Cerebellar nuclear complex (tissue), 1 donor: ENCODE measurements at places on chromosomes 3 and 15.

GRCh38 chr3:53616321-53616720 is 121.9 kb downstream of the CACNA1D start:
- DNase-seq: no peak

DNA sequence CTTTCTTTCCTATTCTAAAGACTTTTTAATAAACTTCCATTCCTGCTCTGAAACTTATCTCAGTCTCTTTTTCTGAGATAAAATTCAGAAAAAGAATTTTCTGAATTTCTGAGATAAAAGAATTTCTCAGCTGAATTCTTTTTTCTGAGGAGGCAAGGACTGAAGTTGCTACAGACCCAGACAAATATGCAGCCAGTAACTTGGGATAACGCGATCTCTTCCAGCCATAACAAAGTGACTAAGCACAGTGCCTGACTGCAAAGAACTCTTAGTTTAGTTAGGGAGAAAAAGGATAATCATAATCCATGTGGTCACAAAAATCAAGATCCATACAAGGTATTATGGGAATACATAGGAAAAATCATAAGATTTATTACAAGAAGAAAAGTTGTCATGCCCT is 222.0 kb upstream of the GAP43 start:
- no peak for DNase-seq

- no peak for DNase-seq
Observed at GRCh38 chr15:33226559-33227181, 32.2 kb upstream of the FMN1 start.

DNA sequence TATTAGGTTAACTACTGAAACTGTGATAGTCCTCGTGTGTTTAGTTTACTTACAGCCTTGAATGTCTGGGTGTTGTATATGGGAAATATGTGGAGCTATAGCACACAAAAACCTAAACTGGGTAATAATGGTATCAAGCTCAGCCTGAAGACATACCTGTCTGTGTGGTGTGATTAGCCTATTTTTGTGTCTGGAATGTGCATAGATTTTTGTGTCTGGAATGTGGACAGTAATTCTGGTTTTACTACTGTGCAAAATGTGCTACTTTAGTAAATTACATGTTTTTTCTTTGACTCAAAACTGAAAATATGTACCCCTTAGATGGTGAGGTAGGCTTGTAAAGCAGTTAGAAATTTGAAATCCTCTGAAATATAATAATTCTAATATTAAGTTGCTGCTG is 43.5 kb downstream of the CHD2 start:
- DNase-seq: no peak

DNA sequence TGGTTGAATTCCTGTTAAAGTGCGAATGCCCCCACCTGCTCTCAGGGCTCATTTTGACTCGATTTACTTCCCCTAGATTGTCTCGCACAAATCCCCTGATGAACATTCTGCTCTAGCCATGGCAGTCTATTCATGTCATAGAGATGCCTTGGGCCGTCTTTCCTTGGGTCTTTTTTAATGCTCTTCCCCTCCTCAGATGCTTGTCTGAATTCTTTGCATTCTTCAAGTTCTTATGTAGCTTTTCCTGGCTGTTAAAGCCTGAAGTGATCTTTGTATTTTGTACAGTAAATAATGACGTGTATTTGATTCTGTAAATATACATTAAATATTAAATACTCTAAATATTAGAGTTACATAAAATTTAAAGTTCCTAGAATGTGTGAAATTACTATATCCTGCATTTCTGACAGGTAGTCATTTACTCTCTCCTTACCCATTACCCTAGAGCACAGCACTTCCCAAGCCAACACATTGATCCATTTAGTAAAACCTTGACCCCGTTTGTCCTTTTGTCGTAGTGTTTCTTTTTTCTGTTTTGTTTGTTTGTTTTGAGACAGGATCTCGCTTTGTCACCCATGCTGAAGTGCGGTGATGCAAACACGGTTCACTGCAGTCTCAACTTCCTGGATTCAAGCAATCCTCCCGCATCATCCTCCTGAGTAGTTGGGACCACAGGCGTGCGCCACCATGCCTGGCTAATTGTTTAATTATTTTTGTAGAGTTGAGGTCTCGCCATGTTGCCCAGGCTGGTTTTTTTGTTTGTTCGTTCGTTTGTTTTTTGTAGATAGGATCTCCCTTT is 47.9 kb downstream of the YEATS2 start:
- no peak for DNase-seq

DNA sequence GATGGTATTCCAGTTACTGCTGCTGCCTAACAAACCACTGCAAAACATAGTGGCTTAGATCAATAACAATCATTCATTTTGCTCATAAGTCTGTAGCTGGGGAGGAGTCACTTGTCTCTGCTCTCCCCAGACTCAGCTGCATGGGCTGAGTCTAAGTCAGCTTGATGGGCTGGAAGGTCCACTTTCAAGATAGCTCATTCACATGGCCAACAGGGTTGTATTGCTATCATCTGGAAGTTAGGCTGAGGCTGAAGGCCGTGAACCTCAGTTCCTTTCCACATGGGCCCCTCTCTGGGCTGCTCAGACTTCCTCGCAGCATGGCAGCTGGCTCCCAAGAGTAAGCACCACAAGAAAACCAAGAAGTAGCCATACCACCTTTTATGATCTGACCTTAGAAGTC is 28.7 kb upstream of the BFSP2 start:
- DNase-seq: no peak

GRCh38 chr15:79526376-79526775 is 94.2 kb downstream of the MINAR1 start:
- DNase-seq: no peak

DNA sequence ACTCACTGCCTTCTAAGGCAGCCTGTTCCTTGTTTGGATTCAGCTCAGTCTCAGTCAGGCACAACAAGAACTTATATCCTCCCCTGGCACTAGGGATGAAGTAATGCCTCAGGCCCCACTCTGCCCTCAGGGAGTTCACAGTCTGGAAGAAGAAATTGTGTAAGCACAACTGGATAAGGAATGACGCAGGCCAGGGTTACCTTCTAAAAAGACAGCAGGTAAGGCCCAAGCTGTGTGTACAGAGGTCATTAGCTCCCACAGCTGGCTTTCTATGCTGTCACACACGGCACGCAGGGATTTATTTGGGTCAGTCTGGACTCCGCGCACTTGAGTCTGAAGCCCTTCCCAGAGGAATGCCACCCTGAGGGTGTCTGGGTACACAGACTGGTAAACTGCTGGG is 82.9 kb downstream of the IQSEC1 start:
- DNase-seq: no peak

DNA sequence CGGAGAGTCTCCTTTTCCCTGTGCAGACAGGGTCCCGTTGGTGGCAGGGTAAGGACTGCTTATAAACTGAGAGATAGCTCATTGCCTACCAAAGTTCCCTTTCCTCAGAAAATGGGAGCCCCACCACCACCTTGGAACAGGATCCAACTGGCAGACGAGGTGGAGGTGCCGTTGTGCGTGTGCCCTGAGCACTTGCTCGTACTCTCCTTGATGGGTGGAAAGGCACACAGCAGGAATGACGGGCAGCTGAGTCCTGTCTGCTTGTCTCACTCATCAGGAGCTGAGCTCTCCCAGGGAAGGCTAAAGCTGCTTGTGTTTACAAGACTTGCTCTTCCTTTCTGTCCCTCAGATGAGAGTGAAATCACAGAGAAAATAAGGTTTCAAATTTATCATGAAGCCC is 60.7 kb downstream of the B3GNT5 start:
- DNase-seq: no peak

DNA sequence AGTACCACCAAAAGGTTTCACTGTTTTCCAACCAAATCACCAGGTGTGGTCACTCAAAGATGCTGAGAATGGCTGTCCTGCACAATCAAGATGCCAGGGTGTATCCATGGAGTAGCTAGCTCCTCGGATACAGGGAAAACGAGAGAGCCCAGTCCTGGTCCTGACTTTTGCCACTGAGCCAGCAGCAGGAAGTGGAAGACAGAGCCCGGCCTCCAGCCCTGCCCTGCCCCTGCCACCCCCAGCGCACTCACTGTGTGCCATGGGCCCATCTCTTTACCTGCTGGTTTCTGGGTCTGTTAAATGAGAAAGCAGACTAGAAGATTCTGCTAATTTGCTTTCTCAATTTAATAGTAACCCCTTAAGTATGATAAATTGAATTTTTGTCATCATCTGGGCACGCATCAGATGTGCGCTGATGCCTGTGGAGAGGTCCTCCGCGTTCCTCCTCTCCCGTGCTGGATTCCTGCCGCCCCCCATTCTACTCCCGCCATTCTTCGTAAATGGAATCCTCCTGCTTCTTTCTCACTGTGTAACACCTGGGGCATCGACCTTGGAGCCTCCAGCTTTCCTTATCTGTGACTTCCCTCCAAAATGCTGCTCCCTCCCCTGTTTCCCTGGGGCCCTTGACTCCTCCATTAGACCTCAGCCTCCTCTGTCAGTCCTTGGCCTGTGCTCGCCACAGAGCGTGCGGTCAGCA is 18.0 kb downstream of the TNFAIP8L3 start:
- no peak for DNase-seq

DNA sequence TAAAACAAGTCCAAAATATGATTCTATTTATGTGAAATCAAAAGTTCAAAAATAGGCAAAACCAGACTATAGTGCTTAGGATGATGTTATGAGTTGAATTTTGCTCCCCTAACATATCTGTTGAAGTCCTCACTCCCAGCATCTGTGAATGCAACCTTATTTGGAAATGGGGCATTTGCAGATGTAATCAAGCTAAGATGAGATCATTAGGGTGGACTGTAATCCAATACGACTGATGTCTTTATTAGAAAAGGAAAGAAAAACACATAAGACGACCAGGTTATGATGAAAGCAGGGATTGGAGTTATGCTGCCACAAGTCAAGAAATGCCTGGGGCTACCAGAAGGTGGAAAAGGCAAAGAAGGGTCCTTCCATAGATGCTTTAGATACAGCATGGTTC is 110.5 kb upstream of the CCDC39 start:
- no peak for DNase-seq

- no peak for DNase-seq
Observed at GRCh38 chr3:148697306-148698189, at the start of gene AGTR1. Gene AGTR1, plus strand, starts transcription at chr3:148697903. Its CDS starts 43,133 bp downstream, at chr3:148741036.

- DNase-seq: peak; percentile 63
Observed at GRCh38 chr3:13590841-13591520, 42.1 kb downstream of the FBLN2 start.
